Activated CD4-positive, alpha-beta T cell treated with anti-CD3 and anti-CD28 coated beads, Interleukin-2, amount 10 ng/mL, durations not matched to agents 24 days and 14 days (primary cell): ENCODE measurements at places on chromosomes 11 and 22.

- DNase-seq, result no peak
- H3K4me1 ChIP-seq, result peaks cover 32% of the 10 kb centered on the region
- H3K27me3 ChIP-seq, result no peaks in the 10 kb centered on the region
- peak overlapping the region; percentile 7 for H3K27ac ChIP-seq
Measured at GRCh38 chr22:24410110-24410856, 17.1 kb upstream of the ADORA2A start.

- no peak within 1 kb of the TSS for H3K4me3 ChIP-seq
- H3K27me3 ChIP-seq, result peaks cover 6% of the 10 kb centered on the region
- H3K27ac ChIP-seq, result no peak within 1 kb of the TSS
- no peak for DNase-seq
Measured at GRCh38 chr11:5968394-5968793, at the start of gene OR56A5. Gene OR56A5 (minus strand): TSS chr11:5968494. CDS start chr11:5968494, 0 bp downstream.

DNA sequence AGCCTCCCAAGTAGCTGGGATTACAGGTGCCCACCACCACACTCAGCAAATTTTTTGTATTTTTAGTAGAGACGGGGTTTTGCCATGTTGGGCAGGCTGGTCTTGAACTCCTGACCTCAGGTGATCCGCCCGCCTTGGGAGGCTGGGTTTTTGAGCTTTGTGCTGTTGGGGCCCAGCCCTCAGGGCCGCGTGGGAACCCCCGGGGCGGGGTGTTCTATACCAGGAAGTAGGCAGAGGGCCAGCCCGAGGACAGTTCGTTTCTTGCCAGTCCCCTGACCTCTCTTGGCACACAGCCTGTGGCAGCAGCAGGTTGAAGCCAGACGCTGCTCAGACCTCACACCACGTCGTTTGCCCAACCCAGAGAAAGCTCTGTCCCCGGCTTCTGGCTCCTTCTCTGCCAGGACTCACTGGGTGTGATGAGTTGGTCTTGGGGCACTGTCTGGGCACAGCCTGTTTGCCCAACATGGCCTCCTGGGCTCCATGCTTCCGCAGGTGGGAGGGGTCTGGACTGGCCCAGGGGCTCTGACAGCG is 24.9 kb upstream of the CHKA start:
- H3K4me1 ChIP-seq, result peaks cover 7% of the 10 kb centered on the region
- no peak overlapping the region for H3K27ac ChIP-seq
- no peaks in the 10 kb centered on the region for H3K27me3 ChIP-seq
- no peak overlapping the region for H3K4me3 ChIP-seq

DNA sequence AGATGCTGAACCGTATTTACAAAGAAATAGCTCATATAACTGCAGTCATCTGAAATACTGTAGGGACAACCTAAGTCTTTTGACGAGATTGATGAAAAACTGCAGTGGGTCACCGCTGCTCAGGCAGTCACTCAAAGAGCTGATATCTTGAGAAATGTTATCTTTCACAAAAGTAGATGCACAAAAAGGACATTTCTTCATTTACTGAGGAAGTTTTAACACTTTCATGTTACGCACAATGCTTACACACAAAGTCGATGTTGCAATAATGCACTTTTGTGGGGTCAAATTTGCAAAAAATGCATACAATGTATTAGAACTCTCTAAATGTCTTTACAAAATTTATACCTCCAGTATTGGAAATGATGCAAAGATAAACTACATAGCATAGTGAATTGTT is 16.2 kb upstream of the OR10V1 start:
- no peak overlapping the region for H3K27ac ChIP-seq
- no peak for DNase-seq

- peaks cover 2% of the 10 kb centered on the region for H3K27me3 ChIP-seq
- peaks cover 25% of the 10 kb centered on the region for H3K4me1 ChIP-seq
- no peak for DNase-seq
- H3K4me3 ChIP-seq, result peak overlapping the region; percentile 92
- peak overlapping the region; percentile 95 for H3K27ac ChIP-seq
- H3K36me3 ChIP-seq, result peaks cover 9% of the 10 kb centered on the region
Measured at GRCh38 chr11:44065161-44065661, 859 bp upstream of the ACCS start.

- H3K27me3 ChIP-seq, result peaks cover 43% of the 10 kb centered on the region
- DNase-seq, result peak; percentile 46
- no peaks in the 10 kb centered on the region for H3K4me1 ChIP-seq
- H3K27ac ChIP-seq, result no peak overlapping the region
Measured at GRCh38 chr22:20656516-20656901, 117.4 kb upstream of the SERPIND1 start.

DNA sequence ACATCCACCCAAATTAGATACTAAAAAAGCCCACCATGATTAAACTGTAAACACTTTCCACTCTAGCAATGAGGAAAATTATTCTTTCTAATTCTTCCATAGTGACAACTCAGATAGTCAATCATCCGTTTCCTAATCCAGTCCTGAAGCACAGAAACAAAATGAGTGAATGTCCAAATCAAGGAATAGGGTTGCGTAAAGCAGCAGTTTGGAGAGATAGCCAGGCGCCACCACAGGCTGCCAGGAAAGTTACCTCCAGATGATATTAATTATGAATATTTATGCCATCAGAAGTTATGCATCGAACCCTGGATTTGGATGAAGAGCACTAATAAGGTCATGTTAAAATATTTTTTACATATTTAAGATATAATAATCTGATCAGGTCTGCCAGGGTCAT is 63.2 kb downstream of the ETS1 start:
- H3K4me3 ChIP-seq, result peak overlapping the region; percentile 93
- peak; percentile 59 for DNase-seq
- peaks cover 25% of the 10 kb centered on the region for H3K36me3 ChIP-seq
- peaks cover 56% of the 10 kb centered on the region for H3K4me1 ChIP-seq
- peak overlapping the region; percentile 99 for H3K27ac ChIP-seq
- H3K27me3 ChIP-seq, result no peaks in the 10 kb centered on the region

GRCh38 chr11:76206327-76207081 is at the start of gene WNT11:
Gene WNT11 (minus strand): TSS chr11:76206502. CDS start chr11:76206407, 95 bp downstream.
- H3K27me3 ChIP-seq, result peaks cover 45% of the 10 kb centered on the region
- H3K4me1 ChIP-seq, result peaks cover 17% of the 10 kb centered on the region
- H3K4me3 ChIP-seq, result peak within 1 kb of the TSS; percentile 84
- DNase-seq, result peak; percentile 82

DNA sequence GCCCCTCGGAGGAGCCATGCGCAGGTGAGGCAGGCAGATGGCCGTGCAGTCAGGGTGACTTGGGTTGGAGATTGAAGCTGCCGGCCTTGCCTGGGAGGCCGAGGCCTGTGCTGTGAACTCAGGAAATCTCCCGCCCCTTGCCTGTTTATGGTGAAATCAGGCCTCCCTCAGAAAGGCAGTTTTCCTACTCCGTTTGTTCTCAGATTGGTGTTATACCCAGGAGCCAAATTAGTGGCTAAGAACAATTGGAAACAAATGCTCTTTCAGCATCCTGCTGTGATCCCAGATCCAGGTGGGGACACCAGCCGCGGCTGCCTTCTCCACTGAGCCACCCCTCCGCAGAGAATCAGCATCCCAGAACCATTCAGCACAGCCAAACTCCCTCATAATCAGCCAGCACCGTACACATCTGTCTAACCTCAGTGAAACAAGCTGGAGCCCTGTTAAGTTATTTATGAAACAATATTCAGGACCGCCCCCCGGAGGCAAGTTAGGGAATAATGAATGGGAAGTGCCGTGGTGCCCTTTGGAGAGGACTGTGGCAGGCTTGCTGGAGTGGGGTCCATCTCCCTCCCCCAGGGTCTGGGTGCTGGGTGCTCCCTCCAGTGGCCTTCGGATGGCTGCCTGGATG is 60.0 kb downstream of the PKNOX2 start:
- H3K4me3 ChIP-seq, result no peak overlapping the region
- no peaks in the 10 kb centered on the region for H3K36me3 ChIP-seq
- DNase-seq, result no peak
- H3K27ac ChIP-seq, result no peak overlapping the region
- peaks cover 4% of the 10 kb centered on the region for H3K27me3 ChIP-seq
- no peaks in the 10 kb centered on the region for H3K4me1 ChIP-seq

- H3K4me3 ChIP-seq, result no peak overlapping the region
- DNase-seq, result no peak
Measured at GRCh38 chr11:26424255-26424654, 92.3 kb downstream of the ANO3 start.

GRCh38 chr11:88418508-88418907 is 81.0 kb upstream of the CTSC start:
- DNase-seq, result no peak
- H3K4me3 ChIP-seq, result no peak overlapping the region
- H3K36me3 ChIP-seq, result peaks cover 2% of the 10 kb centered on the region
- H3K27me3 ChIP-seq, result no peaks in the 10 kb centered on the region
- H3K4me1 ChIP-seq, result peaks cover 67% of the 10 kb centered on the region
- H3K27ac ChIP-seq, result peak overlapping the region; percentile 51

DNA sequence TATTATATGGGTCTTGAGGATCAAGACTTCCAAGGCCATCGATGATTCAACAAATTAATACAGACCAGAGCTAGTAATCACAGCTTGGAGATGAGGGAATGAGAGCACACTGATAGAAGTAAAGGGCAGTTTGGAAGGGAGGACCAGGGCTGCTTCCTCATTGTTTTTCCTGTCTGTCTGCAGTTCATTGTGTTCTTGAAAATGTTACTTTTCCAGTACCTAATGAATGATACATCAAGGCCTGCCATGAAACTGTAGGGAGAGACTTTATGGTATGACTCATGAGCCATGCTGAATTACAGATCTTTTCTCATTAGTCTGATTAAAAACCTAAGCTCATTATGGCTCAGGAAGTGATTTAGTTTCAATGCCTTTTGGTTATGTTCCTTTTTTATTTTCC is 855.6 kb downstream of the KCNA4 start:
- H3K36me3 ChIP-seq, result no peaks in the 10 kb centered on the region
- no peak overlapping the region for H3K27ac ChIP-seq
- no peaks in the 10 kb centered on the region for H3K27me3 ChIP-seq
- no peak overlapping the region for H3K4me3 ChIP-seq
- H3K4me1 ChIP-seq, result no peaks in the 10 kb centered on the region
- no peak for DNase-seq

DNA sequence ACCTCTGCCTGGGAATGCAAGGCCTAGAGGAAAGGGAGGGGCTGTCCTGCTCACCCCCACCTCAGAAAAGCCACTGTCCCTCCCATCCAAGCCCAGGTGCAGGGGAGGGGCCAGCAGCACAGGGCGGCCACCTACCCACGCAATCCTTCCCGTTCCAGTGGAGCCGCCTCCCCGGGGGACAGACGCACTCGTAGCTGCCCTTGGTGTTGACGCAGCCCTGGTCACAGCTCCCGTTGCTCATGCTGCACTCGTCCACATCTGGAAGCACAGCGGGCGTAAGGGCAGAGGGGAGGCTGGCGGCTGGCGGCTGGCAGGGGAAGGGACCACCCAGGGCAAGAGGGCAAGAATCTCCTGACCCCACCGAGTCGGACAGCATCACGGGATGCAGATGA is 40.3 kb upstream of the TTLL12 start:
- H3K4me1 ChIP-seq, result peaks cover 5% of the 10 kb centered on the region
- H3K27me3 ChIP-seq, result peaks cover 2% of the 10 kb centered on the region
- H3K27ac ChIP-seq, result no peak overlapping the region
- H3K36me3 ChIP-seq, result no peaks in the 10 kb centered on the region
- no peak for DNase-seq

DNA sequence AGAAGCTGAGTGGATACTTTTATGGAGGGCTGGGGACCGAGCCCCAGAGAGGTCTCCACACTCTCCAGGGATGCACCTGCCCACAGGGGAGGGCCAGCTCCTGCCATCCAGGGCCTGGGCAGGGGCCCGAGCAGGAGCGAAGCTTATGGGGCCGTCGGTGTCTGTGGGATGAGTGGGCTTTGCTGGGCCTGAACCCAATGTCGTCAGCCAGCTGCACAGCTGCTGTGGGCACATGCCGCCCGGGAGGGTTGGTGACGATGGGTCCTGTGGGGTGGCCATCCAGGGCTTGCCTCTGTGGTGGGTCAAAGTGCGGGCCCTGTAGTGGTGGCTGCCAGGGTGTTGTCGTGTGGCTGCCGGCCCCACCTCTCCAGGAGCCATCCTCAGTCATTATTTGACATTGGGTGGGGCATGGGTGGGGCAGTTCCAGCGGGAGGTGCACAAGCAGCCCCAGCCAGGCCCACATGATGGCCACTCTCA is 447.1 kb downstream of the TBC1D22A start:
- no peak overlapping the region for H3K27ac ChIP-seq
- no peaks in the 10 kb centered on the region for H3K36me3 ChIP-seq
- H3K27me3 ChIP-seq, result no peaks in the 10 kb centered on the region
- H3K4me3 ChIP-seq, result no peak overlapping the region

DNA sequence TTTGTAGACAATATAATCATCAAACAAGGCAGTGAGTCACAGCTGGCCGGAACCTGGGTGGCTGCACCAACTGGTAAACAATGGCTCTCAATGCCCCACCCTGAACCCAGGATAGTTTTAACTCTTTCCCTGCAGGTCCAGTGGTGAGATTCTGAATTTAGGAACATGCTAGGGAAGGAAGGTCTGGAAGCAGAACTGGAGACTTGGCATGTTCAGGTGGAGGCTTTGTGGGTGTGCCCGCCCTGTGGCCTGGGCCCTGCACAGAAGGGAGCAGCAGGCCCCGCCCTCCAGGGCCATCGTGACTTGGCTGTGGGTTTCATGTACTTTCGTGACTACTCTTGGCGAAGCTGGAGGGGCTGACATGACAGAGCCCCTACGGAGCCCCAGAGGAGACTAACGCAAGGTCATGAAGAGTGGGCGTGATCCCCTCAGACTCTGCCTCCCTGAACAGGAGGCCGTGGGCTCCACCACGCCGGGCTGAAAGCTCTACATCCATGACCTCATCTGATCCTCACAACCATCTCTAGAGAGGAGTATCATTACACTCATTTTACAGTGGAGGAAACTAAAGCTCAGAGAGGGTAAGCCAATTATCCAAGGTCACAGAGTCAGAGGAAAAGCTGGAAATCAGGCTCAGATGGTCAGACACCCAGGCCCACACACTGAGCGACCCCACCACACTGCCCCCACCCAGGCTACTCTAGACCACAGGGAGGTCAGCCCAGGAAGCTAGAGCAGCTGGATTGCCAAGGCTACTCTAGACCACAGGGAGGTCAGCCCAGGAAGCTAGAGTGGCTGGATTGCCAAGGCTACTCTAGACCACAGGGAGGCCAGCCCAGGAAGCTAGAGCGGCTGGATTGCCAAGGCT is 27.3 kb downstream of the MAFF start:
- no peak for DNase-seq
- H3K4me1 ChIP-seq, result peaks cover 2% of the 10 kb centered on the region
- no peak overlapping the region for H3K4me3 ChIP-seq
- no peaks in the 10 kb centered on the region for H3K27me3 ChIP-seq

GRCh38 chr11:35905646-35906276 is 38.1 kb upstream of the LDLRAD3 start:
- H3K4me1 ChIP-seq, result no peaks in the 10 kb centered on the region
- H3K4me3 ChIP-seq, result no peak overlapping the region
- no peak for DNase-seq
- H3K27ac ChIP-seq, result no peak overlapping the region
- H3K36me3 ChIP-seq, result no peaks in the 10 kb centered on the region

- H3K4me1 ChIP-seq, result no peaks in the 10 kb centered on the region
Measured at GRCh38 chr11:16469968-16470367, 113.6 kb upstream of the SOX6 start.

DNA sequence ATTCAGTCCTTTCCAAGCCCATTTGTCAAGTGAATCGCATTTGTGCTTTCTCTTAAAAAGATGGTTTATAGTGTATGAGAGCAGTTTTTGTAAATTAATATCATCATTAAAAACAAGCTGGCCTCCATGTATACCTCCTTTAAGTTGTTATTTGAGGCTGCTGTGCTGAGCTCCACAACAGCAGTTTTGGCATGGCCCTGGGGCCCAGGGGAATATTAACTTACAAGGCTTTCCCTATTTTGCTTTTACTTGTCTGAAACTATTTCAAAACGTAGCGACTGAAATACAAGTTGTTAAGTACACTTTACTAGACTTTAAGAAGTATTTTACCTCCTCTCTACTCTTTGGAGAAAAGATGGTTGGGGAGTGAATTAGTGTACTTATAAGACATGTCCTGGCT is 4.9 kb upstream of the BARX2 start:
- H3K4me3 ChIP-seq, result no peak overlapping the region
- H3K27ac ChIP-seq, result no peak overlapping the region
- no peak for DNase-seq
- peaks cover 18% of the 10 kb centered on the region for H3K4me1 ChIP-seq
- H3K27me3 ChIP-seq, result peaks cover 88% of the 10 kb centered on the region
